T-helper 9 cell (primary cell): ENCODE measurements at places on chromosomes 2 and 18.

DNA sequence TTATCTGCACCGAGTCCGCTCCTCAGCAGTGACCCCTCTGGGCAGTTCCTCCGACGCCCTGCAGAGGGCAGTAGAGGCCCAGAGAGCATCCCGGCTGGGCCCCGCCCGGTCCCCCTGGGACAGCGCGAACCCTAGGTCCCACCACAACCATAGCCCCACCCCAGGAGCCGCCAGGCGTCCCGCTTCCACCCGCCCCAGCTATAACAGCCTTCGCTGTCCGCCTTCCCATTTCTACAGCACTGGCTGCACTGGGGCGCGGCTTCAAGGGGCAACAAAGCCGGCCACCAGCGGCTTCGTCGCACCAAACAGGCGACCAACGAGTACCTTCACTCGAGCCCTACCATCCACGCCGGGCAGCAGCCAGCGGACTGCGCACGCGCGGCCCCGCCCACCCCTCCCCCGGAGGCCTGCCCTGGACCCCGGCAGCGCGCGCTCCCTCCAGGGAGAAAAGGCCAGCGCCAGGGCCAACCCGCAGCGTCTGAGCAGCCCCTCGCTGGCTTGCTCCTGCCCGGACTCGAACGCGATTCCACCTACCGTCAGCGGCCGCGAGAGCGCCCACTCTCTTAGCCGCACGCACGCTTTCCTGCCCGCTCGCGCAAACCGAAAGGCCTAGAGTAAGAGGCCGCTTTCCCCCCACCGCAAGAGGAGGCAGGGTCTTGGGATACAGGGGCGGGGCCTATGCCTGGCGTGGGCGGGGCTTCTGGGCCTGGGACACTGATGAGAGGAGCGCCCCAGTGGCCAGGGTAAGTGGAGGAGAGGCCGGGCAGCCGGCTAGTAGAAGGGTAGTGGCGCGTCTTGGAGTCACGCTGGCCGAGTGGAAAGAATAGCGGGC is at the start of gene NHEJ1:
Gene NHEJ1, minus strand, starts transcription at position 630 of the 832 bp plus-strand sequence. CDS start 2,453 bp downstream, outside the sequence.
- DNase-seq = peak; percentile 87

GRCh38 chr2:60463249-60463648 is 90.2 kb downstream of the BCL11A start:
- DNase-seq = no peak

- DNase-seq = no peak
These were observed 436.0 kb downstream of the METTL4 start for GRCh38 chr18:2135309-2135708.

- DNase-seq = no peak
These were observed 28.5 kb downstream of the MAL start for GRCh38 chr2:95054016-95054415.

GRCh38 chr2:94955702-94956101 is 69.8 kb upstream of the MAL start:
- no peak for DNase-seq

- no peak for DNase-seq
These were observed 16.3 kb upstream of the SLC1A4 start for GRCh38 chr2:64972876-64973275.
